ENCODE measurements at places on chromosomes 2 and 18. TPM values are rescaled to one million over a fixed set of nuclear protein-coding genes. Genes with fewer than 3 reads are reported as not detected.

The IL36A gene
- not detected for polyA plus RNA-seq

DNA sequence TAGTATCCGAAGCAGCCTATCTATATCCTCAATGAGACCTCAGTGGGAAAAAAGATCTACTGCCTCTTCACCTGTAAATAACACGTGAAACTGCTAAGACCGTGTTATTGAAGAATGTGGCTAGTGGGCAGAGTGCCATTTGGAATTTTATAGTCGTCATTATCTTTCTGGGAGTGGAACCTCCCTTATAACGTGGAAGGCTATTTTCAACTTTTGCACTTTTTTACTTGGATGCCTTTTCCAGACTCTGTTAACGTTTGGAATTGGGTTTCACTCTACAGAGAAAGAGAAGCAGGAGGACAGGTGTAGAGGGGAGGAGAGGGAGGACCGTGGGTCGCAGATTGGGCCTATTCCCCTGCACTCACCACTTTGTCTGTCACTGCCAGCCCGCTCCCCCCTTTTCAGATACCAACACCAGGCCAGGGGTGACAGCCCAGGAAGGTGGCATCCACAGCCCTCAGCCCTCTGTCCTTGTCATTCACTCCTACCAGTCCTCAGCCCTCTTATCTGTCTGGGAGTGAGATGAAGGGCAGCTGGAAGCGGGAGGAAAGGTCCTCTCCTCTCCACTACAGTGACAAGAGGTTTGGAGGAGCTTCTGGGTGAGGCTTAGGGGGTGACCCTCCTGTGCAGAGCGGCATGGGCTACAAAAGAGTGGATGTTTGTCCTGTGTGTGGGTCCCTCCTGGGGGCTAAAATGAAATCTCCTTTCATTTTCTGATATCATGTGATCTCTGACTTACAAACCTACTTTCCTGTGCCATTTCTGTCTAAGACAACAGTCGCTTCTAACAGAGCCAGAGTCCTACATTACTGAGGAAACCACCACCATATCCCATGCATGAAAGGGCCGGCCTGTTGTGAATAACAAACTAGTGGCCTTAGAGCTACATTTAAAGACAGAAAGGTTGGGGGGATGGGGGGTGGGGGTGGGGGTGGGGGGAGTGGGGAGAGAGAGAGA, 23.9 kb upstream of the CEP68 start:
- no peak for DNase-seq

The PJVK gene
- polyA plus RNA-seq = 14.2 TPM

DNA sequence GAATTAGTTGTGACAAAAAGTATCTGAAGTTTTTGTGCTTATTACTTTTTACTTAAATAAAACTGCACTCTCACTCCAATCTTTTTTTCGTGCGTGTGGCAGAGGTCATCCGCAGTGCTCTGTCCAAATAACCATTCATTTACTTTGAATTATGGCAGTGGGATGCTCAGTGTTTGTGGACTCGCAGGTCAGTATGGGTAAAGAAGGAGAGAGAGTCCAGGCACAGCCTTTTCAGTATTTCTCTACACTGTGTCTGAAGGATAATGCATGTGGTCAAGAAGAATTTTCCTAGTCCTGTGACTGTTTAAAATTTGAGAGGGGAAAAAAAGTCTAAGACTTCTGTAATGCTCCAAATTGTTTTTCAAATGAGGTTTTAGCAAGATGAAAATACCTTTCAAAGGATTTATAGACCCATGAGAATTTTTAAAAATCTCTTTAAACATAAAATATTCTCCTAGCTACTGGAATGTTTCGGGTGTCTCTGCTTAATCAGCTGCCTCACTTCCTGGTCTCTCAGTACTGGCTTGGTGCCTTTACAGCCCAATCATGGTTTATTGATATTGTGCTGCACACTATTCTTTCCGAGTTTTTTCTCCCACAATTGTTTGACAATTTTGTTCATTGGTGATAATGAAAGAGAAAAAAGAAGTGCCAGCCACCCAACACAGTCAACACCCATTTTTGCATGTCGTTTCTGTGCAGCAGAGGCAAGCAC, 453.2 kb downstream of the PTPRM start:
- no peak for DNase-seq

- peak; percentile 29 for DNase-seq
Measured at GRCh38 chr2:149466635-149467034, 120.9 kb downstream of the MMADHC start.

DNA sequence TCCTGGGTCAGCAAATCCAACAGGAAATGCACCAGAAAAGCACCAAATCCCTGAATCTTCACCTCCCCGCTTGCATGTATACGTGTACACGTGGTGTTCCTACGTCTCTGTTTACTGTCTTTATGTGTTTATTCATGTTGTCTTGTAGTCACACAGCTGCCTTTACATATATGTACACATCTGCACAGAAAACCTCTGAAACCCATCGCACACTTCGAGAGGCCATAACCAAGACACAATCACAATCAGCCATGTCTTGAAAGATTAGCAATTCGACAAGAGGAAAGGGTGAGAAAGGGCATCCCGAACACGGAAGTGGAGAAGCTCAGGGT, 98.1 kb downstream of the PLB1 start:
- no peak for DNase-seq

GRCh38 chr2:237435844-237436587, 22.1 kb upstream of the COL6A3 start:
- no peak for DNase-seq

DNA sequence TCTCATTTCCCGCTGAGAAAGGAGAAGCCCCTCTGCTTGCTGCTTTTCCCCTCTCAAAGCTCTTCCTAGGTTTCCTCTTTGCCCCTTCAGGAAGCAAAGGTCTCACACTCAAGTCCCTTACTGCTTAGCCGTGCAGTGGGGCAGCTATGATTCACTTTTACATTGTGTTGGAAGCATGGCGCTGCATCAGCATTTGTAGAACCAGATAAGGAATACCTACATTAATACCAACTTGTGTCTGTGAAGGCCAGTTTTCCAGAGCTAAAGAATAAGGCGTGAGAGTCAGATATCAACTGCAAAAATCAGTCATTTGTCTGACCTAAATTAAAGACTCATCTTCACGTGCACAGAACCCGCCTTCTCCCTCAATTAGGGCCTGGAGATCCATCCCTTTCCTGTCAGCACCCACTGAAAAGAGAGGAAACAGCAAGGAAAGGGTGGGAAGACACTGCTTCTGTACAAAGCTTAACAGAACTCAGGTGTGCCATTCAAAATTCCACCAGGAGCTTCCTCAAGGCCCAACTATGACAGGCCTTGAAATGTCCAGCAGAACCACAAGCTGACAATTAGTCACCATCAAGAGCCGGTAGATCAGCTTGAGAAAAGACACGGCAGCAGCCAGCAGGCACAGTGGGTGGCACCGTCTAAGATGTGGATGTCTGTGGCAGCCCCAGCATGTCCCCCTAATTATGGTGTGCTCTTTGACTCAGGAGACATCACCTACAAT, 16.1 kb upstream of the XDH start:
- DNase-seq = no peak

The TMEM198 gene
- 2.6 TPM for polyA plus RNA-seq

GRCh38 chr2:3670941-3671340, 12.9 kb downstream of the ALLC start:
- DNase-seq = no peak

DNA sequence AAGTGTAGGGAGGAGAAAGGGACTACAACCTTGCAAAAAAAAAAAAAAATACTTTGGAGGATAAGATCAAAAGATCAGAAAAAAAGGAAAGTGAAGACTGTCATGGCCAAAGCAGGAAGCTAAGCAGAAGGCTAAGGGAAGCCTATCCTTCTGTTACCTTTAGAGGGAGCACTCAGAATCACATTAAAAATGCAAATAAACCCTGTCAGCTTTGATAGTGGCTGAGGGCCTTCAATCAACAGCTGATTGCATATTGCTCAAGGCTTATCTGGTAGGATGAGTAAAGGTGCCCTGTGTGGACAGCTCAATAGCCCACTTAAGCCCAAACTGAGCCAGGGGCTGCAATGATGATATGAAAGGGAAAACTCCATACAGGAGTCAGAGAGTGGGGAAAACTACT, 1021.2 kb downstream of the LRP1B start:
- DNase-seq = no peak

GRCh38 chr2:215737477-215737876, 275.9 kb downstream of the MREG start:
- DNase-seq = no peak

The STARD6 gene
- not detected for polyA plus RNA-seq

The TEX44 gene
- polyA plus RNA-seq = not detected

- no peak for DNase-seq
Measured at GRCh38 chr2:162433491-162433890, 89.6 kb downstream of the GCA start.

The TM4SF20 gene
- polyA plus RNA-seq = not detected

DNA sequence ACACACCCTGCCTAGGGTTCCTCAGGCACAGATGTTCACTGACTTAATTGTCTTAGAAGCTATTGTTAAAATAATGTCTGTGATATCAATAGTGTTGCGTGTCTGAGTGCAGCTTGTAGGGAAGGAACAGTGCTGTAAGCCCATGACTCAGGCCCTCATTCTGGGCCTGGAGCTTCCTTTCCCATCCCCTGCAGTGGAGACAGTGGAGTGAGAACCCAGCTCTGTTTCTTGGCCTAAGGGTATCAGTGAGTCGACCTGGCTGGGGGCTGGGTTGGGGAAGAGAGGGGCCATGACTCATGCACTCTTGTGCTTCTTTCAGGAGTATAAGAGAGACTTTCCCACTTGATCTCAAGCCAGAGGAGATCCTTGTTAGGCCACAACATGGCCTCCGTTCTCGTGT, 106.8 kb downstream of the HRH4 start:
- DNase-seq = no peak

- no peak for DNase-seq
Measured at GRCh38 chr18:3223356-3223755, 3.6 kb upstream of the MYOM1 start.

- DNase-seq = no peak
Measured at GRCh38 chr2:148982282-148982681, 56.2 kb upstream of the LYPD6B start.

The SERPINB3 gene
- not detected for polyA plus RNA-seq

The EVX2 gene
- not detected for polyA plus RNA-seq

The TMEM163 gene
- polyA plus RNA-seq = 13.6 TPM

GRCh38 chr18:50277942-50278341, 3.4 kb downstream of the MBD1 start:
- no peak for DNase-seq

DNA sequence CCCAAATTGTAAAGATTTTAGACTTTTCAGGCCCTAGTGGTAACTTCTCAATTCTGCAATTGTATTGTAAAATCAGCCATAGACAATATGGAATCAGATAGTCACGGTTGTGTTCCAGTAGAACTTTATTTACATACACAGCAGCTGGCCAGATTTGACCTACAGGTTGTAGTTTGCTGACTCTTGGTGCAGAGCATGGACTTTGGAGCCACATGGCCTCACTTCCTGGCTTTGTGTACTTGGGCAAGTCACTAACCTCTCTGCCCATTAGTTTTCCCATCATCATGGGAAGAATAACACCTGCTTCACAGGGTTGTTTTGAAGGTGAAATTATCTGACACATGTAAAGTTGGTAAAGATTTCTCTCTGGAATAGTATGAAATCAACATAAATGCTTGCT, 147.6 kb downstream of the TMEM200C start:
- no peak for DNase-seq

- no peak for DNase-seq
Measured at GRCh38 chr18:65257149-65257548, 493.7 kb upstream of the CDH7 start.

DNA sequence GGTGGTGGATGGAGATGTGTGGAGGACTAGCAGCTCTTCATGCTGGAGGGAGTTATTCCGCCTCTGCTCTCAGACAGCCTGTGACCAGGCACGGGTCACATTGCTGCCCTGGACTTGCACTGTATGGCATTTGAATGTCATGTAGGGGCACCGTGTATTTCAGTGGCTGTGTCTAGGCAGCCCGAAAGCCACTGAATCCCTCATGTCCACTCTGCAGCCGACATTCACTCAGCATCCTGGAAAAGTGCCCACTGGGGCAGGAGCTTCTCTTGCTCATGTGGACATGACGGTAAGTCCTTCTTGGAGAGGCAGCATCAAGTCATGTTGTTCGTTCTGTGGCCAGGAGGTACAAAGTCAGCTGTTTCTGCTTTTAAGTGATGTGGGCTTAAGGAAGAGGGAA, 127.9 kb downstream of the SH3RF3 start:
- no peak for DNase-seq

The SAG gene
- 0.29 TPM for polyA plus RNA-seq

GRCh38 chr2:225667445-225667844, 267.9 kb downstream of the NYAP2 start:
- DNase-seq = no peak

The IL36RN gene
- 0.04 TPM for polyA plus RNA-seq

The CDH7 gene
- polyA plus RNA-seq = 1.8 TPM

The ARHGAP15 gene
- polyA plus RNA-seq = 27.6 TPM

DNA sequence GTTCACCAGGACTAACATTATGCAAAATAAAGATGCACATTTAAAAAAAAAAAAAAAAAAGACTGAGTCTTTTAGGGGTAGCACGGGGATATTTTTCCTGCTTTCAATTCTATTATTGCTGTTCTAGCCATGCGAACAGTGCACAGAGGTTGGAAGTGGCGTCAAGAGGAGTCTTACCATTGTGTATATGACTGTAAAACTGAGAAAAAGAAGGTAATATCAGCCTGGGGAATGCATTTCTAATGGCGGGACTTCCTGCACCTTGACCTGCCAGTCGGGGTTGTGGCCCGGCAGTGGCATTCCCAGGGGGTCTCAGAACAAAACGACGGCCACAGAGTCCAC, 48.5 kb upstream of the ATP6V1B1 start:
- DNase-seq = no peak

The MC5R gene
- not detected for polyA plus RNA-seq

DNA sequence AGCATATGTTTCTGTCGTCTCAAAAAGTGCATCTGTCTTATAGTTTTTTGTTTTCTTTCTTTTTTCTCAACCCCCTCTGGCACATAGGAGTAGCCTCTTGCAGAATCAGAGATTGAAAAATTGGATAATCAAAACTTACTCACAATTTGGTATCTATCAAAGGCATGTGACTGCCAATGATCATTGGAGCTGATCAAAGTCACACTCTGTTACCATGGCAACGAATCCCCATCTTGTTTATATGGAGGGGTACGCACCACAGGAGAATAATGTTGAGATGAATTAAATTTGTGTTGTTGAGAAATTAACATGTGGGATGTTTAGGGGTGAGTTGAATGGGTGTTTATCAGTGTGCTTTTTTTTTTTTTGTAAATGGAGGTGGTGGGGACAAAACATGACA, 458.3 kb upstream of the FANCL start:
- no peak for DNase-seq

GRCh38 chr2:232523682-232524597, 2.0 kb upstream of the CHRND start:
- no peak for DNase-seq

The TDRD15 gene
- not detected for polyA plus RNA-seq

The RNF181 gene
- 110 TPM for polyA plus RNA-seq

The FAM124B gene
- 16.9 TPM for polyA plus RNA-seq

The BMP10 gene
- polyA plus RNA-seq = not detected

- peak; percentile 48 for DNase-seq
Measured at GRCh38 chr18:55587418-55588110, 428 bp downstream of the TCF4 start.

The MERTK gene
- 17.6 TPM for polyA plus RNA-seq

DNA sequence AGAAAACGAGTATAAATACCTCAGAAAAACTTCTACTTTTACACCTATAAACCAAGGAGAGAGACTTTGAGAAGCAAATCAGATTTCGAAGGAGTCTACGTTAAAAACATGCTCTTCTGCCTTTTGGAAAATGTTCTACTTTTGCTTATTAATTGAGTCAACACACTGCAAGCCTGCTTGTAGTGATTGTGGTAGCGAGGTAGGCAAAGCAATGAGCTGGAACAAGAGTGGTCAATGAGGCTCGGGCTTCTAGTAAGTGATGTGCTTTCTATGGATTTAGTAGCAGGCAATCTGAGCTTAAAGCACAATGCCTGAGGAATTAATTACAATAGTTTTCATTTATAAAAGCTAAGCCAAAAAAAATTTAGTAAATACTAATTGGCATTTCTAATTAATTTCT, 103.4 kb upstream of the TFCP2L1 start:
- no peak for DNase-seq
